WTC11 (cell line): ENCODE measurements at places on chromosomes 1 and 21. TPM values are rescaled to one million over a fixed set of nuclear protein-coding genes. Genes with fewer than 3 reads are reported as not detected.

The PAPPA2 gene
- 0.27 to 0.74 TPM (median 0.60 TPM) in 3 replicates for total RNA-seq

The SLC5A3 gene
- total RNA-seq, result 14.8 to 18.0 TPM (median 17.8 TPM) in 3 replicates

The TMEM125 gene
- 21.5 to 27.8 TPM (median 25.1 TPM) in 3 replicates for total RNA-seq

DNA sequence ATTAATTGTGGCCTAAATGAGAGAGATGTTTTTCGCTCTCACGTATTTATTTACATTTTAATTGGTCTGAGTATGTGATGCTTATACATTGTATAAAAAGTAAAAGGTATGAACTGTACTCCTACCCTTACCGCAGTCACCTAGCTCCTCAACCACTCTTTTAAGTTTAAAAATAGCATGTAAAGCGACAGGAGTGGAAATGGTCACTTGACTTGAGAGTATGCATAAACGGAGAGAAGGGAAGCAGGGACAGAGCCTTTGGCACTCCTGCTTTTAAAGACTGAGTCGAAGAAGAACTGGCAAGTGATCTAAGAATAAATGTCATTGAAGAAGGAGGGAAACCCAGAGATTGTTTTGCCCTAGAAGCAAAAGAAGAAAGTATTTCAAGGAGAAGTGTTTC lies 11.5 kb upstream of the DDX59 start:
- no peaks in the 10 kb centered on the region for H3K36me3 ChIP-seq
- H3K4me1 ChIP-seq, result no peaks in the 10 kb centered on the region
- DNase-seq, result no peak
- H3K4me3 ChIP-seq, result no peak overlapping the region

GRCh38 chr1:236727521-236727920 lies 41.2 kb downstream of the ACTN2 start:
- DNase-seq, result no peak
- no peaks in the 10 kb centered on the region for H3K4me1 ChIP-seq
- H3K27ac ChIP-seq, result no peak overlapping the region
- H3K4me3 ChIP-seq, result no peak overlapping the region
- peaks cover 4% of the 10 kb centered on the region; the same call in 1 of the 2 replicates for H3K36me3 ChIP-seq
- H3K27me3 ChIP-seq, result no peaks in the 10 kb centered on the region

DNA sequence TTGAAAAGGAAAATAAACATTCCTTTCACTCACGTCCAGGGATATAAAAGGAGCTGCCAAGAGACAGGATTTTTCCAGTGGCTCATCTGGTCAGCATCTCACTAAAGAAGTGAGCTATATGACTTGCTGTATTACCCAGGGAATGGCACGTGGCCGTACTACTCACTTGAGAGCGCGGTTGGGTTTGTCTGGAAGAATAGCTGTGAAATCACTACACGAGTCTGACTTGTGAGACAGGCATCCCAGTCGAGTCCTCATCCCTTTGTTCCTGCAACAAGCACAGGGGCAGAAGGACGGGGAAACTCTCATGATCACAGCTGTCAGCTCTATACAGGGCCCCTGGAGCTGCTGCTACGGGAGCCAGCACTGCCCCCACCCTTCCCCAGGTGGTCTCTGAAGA lies 17.7 kb downstream of the RGS8 start:
- H3K4me3 ChIP-seq, result no peak overlapping the region
- no peak for DNase-seq
- H3K4me1 ChIP-seq, result peaks cover 73% of the 10 kb centered on the region
- H3K27ac ChIP-seq, result no peak overlapping the region

GRCh38 chr1:242178924-242179708 lies 180.2 kb upstream of the MAP1LC3C start:
- H3K27ac ChIP-seq, result no peak overlapping the region
- peaks cover 20% of the 10 kb centered on the region for H3K4me1 ChIP-seq
- H3K4me3 ChIP-seq, result no peak overlapping the region
- no peak for DNase-seq
- peaks cover 6% of the 10 kb centered on the region for H3K27me3 ChIP-seq

DNA sequence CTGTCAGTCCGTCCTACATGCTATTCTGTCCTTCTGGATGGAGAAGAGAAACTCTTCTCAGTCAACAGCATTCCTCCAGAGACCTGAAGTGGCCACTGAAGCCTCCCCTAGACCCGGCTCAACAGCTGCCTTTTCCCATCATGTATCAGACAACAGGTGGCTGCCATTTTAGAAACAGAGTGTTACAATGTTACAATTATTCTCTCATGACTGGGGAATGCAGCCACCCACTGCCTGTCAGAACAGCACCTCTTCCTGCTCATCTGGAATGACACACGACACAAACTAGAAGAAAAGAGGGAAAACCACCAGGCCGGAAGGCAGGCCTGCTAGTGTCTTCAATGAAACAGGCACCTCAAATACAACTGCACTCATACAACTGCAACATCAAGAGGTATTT lies 105.3 kb downstream of the PGBD5 start:
- peaks cover 44% of the 10 kb centered on the region for H3K36me3 ChIP-seq
- H3K4me3 ChIP-seq, result no peak overlapping the region
- no peaks in the 10 kb centered on the region for H3K27me3 ChIP-seq
- DNase-seq, result no peak

- no peaks in the 10 kb centered on the region for H3K27me3 ChIP-seq
- H3K27ac ChIP-seq, result peak overlapping the region; percentile 97
- H3K4me3 ChIP-seq, result peak overlapping the region; percentile 98
- DNase-seq, result no peak
These were observed 788 bp upstream of the TXNIP start for GRCh38 chr1:145997016-145997717.

DNA sequence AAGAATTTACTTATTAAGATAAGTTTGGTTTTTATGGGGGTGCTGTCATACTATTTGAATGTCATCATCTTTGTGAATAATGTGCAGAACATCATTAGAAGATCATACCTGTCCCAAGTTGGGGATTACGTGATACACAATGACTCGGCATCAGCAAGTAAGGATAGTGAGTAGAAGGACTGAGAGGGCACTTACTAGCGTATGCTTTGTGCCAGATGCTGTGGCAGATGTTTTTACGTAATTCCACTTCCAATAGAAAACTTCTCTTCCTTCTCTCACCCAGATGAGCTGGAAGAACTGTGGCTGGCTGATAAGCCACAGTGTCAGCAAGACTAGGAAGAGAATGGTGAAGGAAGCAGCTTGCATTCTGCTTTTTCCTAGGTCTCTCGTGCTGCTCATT lies 28.1 kb upstream of the TGFB2 start:
- H3K4me3 ChIP-seq, result no peak overlapping the region
- peaks cover 15% of the 10 kb centered on the region for H3K4me1 ChIP-seq
- H3K27me3 ChIP-seq, result no peaks in the 10 kb centered on the region
- DNase-seq, result no peak
